ENCODE measurements at places on chromosomes 11 and 22. TPM values are rescaled to one million over a fixed set of nuclear protein-coding genes. Genes with fewer than 3 reads are reported as not detected.

GRCh38 chr22:39176143-39176713, 23.7 kb upstream of the CBX7 start:
- H3K27me3 ChIP-seq = no peaks in the 10 kb centered on the region
- DNase-seq = no peak
- peaks cover 64% of the 10 kb centered on the region for H3K4me1 ChIP-seq
- H3K36me3 ChIP-seq = no peaks in the 10 kb centered on the region
- H3K27ac ChIP-seq = peak overlapping the region; percentile 92

GRCh38 chr22:39593931-39594285, 23.4 kb downstream of the CACNA1I start:
- no peak overlapping the region for H3K27ac ChIP-seq
- DNase-seq = no peak
- no peak overlapping the region for H3K4me3 ChIP-seq
- H3K27me3 ChIP-seq = no peaks in the 10 kb centered on the region

DNA sequence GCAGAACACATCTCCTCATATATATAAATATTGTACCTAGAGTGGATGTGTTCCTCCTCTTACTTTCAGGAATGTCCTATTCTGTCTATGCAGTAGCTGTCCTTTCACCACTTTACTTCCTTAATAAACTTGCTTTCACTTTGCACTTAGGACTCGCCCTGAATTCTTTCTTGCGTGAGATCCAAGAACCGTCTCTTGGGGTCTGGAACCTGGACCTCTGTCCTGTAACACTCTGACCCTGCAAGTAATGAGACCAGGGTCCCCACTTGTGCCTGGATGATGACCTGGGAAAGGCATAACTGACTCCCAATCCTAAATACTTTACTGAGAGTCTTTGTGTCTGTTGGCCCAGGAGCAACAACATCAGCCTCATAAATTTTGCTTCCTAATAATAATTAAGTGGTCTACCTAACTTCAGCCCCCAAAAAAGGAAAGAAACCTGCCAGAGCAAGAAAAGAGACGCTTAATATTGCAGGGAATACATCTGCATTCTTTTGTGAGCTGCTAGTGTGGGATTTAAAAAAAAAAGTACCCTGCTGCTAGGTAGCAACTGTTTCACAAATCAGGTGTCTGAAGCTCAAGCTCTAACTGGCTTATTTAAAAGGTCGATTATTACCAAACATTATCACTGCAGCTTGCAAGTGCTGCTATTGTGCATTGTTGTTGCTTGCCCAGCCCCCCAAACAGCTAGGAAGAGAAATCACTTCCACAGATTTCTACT, 69.3 kb downstream of the FAM168A start:
- no peaks in the 10 kb centered on the region for H3K36me3 ChIP-seq
- no peaks in the 10 kb centered on the region for H3K27me3 ChIP-seq
- H3K27ac ChIP-seq = no peak overlapping the region
- H3K4me1 ChIP-seq = peaks cover 18% of the 10 kb centered on the region

DNA sequence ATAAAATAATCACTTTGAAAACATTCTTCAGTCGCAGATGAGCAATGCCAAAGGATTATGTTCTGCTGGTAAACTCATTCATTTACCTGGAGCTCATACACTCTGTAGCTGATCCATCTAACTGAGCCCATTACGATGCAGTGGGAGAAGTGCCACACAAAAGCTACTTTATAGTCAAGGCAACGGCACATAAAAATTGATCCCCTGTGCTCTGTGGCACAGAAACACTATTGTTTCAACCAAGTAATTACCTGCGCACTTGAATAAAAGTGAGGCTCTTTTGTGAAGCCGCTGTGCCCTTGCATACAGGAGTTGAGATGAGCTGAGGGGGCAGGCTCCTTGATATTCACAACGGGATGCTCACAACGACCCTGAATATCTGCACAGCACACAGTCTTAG, 7.2 kb downstream of the DKK3 start:
- H3K4me3 ChIP-seq = no peak overlapping the region
- H3K36me3 ChIP-seq = peaks cover 10% of the 10 kb centered on the region
- DNase-seq = no peak
- no peaks in the 10 kb centered on the region for H3K27me3 ChIP-seq
- no peaks in the 10 kb centered on the region for H3K4me1 ChIP-seq

GRCh38 chr22:22752556-22753477, 108.4 kb downstream of the GGTLC2 start:
- H3K36me3 ChIP-seq = no peaks in the 10 kb centered on the region
- no peak for DNase-seq
- H3K4me3 ChIP-seq = no peak overlapping the region

- no peaks in the 10 kb centered on the region for H3K36me3 ChIP-seq
- H3K27ac ChIP-seq = no peak overlapping the region
- H3K4me3 ChIP-seq = no peak overlapping the region
- DNase-seq = no peak
- peaks cover 8% of the 10 kb centered on the region for H3K4me1 ChIP-seq
Observed at GRCh38 chr22:21942407-21943343, 10.0 kb downstream of the PPM1F start.

GRCh38 chr11:128643661-128644317, 50.1 kb upstream of the FLI1 start:
- DNase-seq = no peak
- H3K4me1 ChIP-seq = no peaks in the 10 kb centered on the region
- no peak overlapping the region for H3K4me3 ChIP-seq
- no peaks in the 10 kb centered on the region for H3K27me3 ChIP-seq
- H3K27ac ChIP-seq = no peak overlapping the region

- H3K27ac ChIP-seq = no peak overlapping the region
- H3K4me1 ChIP-seq = no peaks in the 10 kb centered on the region
- DNase-seq = no peak
- no peak overlapping the region for H3K4me3 ChIP-seq
Observed at GRCh38 chr11:133467686-133468085, 64.6 kb downstream of the OPCML start.

Gene UBQLN3
- not detected for total RNA-seq

Gene KRTAP5-1
- total RNA-seq = not detected

Gene SYCE3
- total RNA-seq = not detected

Gene MUC6
- not detected for total RNA-seq

- H3K27ac ChIP-seq = no peak overlapping the region
- no peak for DNase-seq
- H3K36me3 ChIP-seq = peaks cover 5% of the 10 kb centered on the region
- 0 out of 2 replicates have a peak, but pooled peaks cover 4% of the 10 kb centered on the region for H3K4me1 ChIP-seq
- H3K27me3 ChIP-seq = no peaks in the 10 kb centered on the region
- H3K4me3 ChIP-seq = no peak overlapping the region
Observed at GRCh38 chr11:93529707-93530467, 13.3 kb downstream of the SMCO4 start.

DNA sequence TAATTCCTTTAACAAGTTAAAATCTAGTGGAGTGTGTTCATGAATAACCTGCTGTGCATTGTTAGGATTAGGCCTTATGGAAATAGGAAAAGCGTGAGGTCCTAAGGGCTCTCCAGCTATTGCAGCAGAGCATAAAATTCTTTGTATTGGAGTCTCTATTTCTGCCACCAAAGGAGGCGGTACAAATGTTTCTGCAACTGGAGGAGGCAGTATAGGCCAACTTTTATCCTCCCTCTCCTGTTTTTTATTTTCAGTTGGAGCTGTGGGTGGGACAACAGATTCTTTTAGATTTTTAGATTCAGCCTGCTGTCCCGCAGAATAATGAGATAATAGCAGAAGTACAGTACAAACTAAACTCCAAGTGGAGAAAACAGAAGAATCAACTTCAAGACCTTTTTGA, 26.2 kb downstream of the OR10A6 start:
- H3K4me3 ChIP-seq = peak overlapping the region; percentile 30
- H3K36me3 ChIP-seq = peaks cover 8% of the 10 kb centered on the region
- no peak overlapping the region for H3K27ac ChIP-seq
- no peaks in the 10 kb centered on the region for H3K27me3 ChIP-seq

DNA sequence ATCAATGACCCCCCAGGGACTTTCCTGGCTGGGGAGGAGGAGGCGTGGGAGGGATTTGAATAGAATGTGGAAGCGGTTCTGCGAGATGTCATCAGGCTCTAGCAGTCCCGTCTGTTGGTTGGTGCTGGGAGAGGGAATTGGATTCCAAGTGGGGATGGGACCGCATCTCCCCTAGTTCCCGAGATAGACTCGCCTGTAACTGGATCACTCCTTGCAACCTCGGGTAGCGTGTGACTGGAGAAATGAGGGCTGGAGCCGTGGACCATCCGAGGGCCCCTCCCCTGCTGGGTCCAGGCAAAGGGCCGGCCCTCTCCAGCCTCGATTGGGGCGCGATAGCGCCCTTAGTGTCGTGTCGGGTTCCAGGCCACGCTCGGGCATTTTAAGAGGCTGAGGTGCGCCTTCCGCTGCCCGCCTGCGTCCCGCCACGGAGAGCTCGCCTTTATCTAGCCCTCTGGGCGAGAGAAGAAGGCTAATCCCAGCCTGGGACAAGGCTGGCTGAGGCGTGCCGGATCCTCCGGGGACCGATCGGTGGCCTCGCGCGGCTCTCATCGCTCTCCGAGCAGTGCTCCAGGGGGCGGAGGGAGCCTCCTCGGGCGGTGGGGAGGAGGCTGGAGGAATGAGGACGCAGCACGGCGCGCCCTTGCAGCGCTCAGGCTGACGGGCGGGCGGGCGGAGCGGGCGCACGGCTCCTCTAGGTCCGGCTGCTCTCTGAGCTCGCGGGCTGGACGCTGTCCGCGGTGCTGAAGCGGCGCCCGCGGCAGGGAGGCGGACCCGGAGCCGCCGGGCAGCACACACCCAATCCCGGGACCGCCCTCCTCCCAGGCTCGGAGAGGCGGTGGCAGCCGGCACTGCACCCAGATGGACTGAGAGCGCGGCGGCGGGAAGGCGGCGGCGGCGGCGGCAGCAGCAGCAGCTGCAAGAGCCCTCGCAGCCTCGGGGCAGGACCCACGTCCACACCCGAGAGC, 107.8 kb downstream of the OSBP2 start:
- no peak overlapping the region for H3K27ac ChIP-seq
- H3K4me3 ChIP-seq = peak overlapping the region; percentile 21
- H3K36me3 ChIP-seq = no peaks in the 10 kb centered on the region
- H3K4me1 ChIP-seq = peaks cover 4% of the 10 kb centered on the region
- H3K27me3 ChIP-seq = peaks cover 28% of the 10 kb centered on the region
- DNase-seq = peak; percentile 80
